DMS79 treated with DMSO at 0.1 percent for 48 hours (cell line): ENCODE measurements at places on chromosomes 11 and 22.

DNA sequence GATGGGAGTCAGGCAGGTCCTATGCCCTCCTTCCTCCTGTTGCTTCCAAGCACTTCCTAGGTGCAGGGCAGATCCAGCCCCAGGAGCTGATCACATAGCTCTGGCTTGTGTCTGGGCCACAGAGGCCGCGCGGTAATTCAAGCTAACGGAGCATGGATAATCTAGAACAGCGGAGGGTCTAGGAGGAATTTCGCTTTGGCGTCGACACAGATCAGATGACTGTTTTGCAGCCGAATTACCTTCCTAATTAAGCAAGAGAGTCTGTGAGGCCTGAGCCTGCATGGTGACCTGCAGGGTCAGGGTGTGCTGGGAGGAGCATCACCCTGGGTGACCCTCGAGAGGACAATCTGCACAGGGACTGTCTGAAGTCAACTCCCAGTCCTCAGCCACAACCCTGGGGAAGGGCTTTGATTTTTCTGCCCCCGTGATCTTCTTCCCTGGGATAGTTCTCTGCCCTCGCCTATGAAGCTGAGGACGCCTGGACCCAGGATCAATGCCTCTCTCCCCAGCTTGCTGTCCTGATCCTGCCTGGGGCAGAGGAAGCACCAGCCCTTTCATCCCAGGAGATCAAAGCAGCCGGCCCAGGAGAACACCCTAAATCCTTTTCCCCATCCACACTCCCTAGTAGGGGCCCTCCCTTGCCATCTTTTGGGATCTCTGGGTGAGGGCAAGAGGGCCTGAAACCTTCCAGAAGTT, 11.0 kb downstream of the NECTIN1 start:
- no peak for DNase-seq

GRCh38 chr11:9170450-9170849, 79.1 kb upstream of the SCUBE2 start:
- no peak for DNase-seq

GRCh38 chr11:93501856-93502255, 41.3 kb downstream of the SMCO4 start:
- no peak for DNase-seq

- no peak for DNase-seq
Measured at GRCh38 chr11:66971488-66971887, 3.6 kb upstream of the C11orf86 start.

- DNase-seq, result no peak
Measured at GRCh38 chr22:29475550-29475949, 4.5 kb upstream of the NEFH start.

GRCh38 chr22:50238755-50239154, 6.1 kb downstream of the TUBGCP6 start:
- DNase-seq, result no peak

- DNase-seq, result no peak
Measured at GRCh38 chr11:89502301-89502700, 11.1 kb upstream of the NOX4 start.

DNA sequence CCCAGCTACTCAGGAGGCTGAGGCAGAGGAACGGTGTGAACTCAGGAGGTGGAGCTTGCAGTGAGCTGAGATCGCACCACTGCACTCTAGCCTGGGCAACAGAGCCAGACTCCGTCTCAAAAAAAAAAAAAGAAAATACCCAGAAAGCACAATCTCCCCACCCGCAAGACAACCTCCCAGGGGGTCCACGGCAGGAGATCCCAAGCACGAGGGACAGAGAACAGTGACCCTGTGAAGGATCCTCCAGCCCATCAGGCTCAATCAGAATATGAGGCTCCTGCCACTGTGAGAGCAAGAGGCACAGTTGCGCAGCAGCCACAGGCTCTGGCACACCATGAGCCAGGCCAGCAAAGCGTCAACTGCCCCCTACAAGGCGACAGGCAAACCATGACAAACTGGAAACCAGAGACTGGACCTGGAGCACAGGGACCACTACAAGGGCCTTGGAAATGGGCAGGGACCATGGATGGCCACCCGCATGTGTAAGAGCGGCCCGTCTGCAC, 164.8 kb upstream of the GRK3 start:
- DNase-seq, result no peak

DNA sequence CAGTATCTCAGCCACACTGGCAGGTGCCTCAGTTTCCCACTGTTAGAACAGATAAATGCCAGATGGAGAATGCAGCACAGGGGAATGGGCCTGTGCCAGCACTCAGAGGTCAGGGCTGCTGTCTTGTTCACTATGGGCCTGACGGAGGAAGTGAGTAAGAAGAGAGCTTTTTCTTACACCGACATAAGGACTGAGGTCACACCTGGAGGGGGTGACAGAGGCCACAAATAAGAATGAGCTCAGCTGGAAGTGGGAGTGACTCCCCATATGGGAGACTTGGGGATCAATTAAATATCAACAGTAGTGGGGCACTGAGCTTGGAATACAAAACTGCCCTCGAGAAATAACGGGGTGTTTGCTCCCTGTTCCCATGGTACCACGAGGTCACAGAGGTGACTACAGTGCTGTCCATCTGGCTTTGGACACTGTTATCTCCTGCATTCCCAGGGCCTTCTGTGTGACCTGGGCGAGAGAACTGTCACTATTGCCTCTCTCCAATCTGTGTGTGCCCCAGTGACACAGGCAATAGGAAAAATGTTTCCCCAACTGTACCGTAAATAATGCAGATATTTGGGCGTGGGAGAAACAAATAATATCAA, 94.1 kb upstream of the NNMT start:
- DNase-seq, result no peak

- DNase-seq, result no peak
Measured at GRCh38 chr11:62889484-62890437, 9.1 kb downstream of the SLC3A2 start.

DNA sequence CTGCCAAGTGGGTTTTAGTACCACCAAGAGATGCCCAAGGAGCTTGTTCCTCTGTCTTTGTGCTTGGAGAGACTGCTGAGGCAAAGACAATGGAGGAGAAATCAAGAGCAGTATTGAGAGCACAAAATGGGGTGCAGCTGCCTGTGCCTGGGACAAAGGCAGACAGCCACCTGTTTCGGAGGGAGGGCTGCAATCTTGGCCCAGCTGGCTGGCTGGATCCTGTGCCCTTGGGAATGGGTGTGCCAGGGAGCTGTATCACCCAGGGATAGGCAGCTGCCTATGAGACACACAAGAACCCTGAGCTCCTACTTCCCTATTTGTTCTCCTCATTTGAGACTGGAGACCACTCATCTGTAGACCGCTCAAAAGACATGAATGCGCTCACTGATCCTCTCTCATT, 23.3 kb upstream of the CHRM4 start:
- peak; percentile 85 for DNase-seq

DNA sequence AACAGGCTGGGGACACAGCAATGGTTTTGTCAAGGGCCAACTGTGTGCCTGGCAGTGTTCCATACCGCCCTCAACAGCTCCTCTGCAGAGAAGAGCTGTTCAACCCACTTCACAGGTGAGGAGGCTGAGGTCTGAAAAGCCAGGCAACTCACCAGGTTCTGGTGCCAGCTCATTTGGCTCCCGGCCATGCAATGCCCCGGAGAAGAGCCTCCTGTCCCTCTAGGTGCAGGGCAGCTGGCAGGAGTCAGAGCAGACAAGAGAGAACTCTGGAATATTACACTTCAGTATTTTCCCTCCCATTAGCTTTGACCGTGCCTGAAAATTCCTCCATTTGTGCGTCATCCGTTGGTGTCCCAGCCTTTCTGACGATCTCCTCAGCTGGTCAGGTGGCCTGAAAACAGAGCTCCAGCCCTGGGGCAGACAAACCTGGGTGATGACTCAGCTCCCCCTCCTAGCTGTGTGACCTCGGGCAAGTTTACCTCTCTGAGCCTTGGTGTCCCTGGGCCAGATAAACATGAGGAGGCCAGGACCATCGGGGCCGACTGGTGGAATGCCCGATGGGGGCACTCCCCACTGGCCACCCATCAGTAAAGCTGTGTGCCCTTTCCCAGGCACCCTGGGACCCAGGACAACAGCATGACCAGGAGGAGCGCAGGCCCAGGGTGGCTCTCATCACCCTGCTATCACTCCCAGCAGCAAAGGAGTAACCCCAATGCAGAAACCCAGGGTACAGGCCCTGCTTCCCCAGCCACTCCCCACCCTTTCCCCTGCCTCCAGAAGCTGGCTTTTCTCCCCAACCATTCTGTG, 9.6 kb upstream of the C1QTNF6 start:
- DNase-seq, result peak; percentile 10

DNA sequence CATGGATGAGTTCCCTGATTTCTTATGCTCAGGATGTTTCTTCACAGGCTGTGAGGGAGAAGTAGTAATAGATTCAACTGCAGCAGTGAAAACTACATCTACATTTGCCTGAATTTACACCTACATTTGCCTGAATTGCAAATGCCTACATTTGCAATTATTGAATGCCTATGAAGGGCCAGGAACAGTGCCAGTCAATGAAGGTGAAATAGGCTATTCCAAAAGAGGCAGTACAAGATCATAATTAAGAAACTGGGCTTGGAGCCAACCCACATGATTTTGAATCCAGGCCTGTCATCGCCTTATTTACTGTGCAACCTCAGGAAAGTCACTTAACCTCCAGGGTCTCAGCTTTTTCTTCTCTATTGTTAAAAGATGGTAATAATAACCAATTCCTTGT, 1353.3 kb downstream of the FAM181B start:
- DNase-seq, result no peak

- no peak for DNase-seq
Measured at GRCh38 chr11:73228268-73229134, 10.4 kb downstream of the P2RY2 start.

- no peak for DNase-seq
Measured at GRCh38 chr22:42116848-42117424, 13.7 kb downstream of the CYP2D6 start.

DNA sequence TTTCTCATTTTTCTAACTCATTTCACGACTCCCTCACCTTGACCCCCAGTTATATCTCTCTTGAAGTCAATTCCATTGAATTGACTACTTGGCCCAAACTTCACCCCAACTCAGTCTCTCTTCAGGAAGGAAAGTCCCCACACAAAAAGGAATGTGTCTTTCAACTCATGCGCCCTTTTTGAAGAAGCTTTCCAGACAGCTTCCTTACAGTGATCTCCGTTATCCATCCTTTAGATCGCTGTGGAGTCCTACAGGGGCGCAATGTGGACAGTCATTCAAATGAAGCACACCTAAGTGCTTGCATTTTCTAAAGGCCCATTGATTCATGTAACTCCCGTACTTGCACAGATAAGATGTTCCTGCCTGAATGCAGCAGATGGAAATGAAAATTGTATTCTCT, 101.1 kb upstream of the VPREB1 start:
- DNase-seq, result no peak

GRCh38 chr22:46758867-46759290, 3.6 kb upstream of the TBC1D22A start:
- peak; percentile 25 for DNase-seq

GRCh38 chr11:13225038-13226001, 52.3 kb upstream of the BMAL1 start:
- DNase-seq, result no peak

- no peak for DNase-seq
Measured at GRCh38 chr11:129425214-129425613, 49.6 kb downstream of the BARX2 start.

DNA sequence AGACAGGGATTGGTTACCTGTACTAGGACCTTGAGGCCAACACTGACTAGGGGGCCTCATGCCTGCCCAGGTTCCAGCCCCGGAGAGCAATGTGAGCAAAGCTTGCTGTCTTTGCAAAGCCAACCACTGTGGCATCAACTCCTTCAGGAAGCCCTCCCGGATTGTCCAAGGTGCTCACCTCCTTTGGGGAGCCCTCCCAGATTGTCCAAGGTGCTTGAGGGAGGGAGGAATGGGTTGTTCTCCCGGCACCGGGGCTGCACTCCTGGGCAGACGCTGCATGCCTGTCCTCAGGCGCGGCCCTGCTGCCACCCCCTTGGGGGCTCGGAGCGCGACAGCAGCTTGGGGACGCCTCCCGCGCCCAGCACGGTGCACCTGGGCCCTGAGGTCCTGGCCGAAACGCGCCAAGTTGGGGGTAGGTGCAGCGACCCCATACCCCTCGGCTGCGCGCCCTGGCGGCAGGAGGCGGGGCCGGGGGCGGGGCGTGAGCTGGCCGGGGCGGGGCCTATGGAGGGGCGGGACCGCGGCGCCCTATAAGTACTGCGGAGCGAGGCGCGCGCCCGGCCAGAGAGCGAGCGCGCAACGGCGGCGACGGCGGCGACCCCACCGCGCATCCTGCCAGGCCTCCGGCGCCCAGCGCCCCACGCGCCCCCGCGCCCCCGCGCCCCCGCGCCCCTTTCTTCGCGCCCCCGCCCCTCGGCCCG, at the start of gene CD81:
Gene CD81, plus strand, starts transcription at position 560 of the 701 bp plus-strand sequence. CDS start 240 bp downstream, outside the sequence.
- DNase-seq, result peak; percentile 1

DNA sequence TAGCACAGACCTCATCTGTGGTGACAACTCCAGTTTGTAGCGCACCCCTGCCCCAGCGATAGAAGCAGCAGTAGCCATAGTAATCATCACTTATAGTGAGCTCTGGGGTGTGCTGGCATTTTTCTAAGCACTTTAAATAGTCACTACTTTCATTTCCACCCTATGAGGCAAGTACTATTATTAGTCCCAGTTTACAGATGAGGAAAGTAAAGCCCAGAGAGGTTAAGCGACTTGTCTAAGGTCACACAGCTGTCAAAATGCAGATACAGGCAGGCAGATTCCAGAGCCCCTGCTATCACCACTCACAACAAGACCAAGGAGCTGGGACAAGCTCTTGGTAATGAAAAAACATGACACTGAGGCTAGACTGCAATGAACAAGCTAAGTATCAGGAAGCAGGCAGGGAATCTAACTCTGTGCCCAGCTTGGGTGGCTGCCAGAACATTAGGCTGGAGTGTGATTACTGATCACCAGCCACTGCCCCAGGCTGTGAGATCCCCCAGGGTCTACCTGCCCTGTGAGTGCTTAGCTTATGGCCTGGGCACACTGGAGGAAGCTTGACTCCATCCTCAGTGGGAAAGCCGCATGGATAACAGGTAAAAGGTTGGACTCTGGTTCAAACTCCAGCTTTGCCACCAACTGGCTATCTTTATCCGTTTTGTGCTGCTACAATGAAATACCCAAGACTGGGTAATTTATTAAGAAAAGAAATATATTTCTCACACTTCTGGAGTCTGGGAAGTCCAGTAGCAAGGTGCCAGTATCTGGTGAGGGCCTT, 561.1 kb downstream of the MN1 start:
- no peak for DNase-seq

- DNase-seq, result no peak
Measured at GRCh38 chr11:62433141-62433903, 14.5 kb downstream of the SCGB1A1 start.

GRCh38 chr11:109706945-109707344, 285.0 kb downstream of the C11orf87 start:
- no peak for DNase-seq
